Activated naive CD4-positive, alpha-beta T cell treated with anti-CD3 and anti-CD28 coated beads, Interleukin-2, amount 10 ng/mL, durations not matched to agents 7 days and 5 days (primary cell): ENCODE measurements at places on chromosomes 12 and 14.

DNA sequence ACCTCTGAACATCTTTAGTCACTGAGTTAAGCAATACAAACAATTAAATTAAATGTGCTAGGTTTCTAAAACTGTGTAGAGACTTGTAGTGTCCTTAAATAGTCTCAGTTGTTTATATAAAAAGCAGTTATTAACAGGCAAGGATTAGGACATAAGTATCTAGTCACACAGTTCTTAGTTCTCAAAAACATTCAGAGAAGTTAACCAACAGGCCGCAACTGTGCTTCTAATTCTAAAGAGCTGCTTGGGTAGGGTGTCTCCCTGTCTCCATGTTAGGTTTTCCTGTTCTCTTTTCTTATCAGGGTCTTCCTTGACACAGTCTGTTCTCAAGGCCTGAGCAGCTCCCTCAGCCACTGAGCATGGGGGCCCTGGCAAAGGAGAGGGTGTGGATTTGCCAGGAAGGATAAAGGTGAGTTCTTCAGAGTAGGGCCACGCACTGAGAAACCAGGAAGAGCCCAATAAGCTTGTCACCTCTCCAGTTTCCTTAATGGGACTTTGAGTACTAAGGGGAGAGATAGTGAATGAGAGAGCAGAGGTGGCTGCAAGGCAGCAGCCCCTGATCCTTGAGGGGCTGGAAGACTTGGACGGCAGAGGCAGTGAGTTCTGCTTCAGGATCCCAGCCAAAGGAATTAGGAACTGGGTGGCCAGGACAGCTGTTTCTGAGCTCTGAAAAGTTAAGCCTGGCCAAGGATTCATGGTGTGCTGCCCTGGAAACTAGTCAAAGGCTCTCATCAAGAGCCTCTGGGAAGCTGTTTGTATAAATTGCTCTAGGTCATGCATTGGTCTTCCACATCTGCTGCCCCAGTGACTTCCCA is 177.3 kb downstream of the MYRFL start:
- peaks cover 4% of the 10 kb centered on the region for H3K27me3 ChIP-seq
- no peak overlapping the region for H3K27ac ChIP-seq
- DNase-seq, result no peak
- H3K4me1 ChIP-seq, result no peaks in the 10 kb centered on the region
- H3K4me3 ChIP-seq, result no peak overlapping the region

DNA sequence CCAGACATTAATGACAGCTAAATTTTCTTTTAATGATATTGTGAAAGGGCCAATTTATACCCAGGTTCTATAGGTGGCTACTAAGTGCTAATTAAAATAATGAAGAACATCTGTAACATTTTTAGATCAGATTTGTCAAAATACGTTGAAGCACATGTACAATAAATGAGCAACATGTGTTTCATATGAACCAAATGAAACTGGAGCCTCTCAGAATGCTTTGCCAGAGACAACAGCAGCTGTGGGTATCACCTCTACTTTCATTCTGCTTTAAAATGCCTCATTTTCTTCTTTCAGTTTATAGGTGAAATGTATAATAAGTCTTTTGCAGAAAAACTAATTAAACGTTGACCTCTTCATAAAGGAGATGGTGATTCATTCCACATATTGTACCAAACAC is 26.1 kb upstream of the MYF6 start:
- no peaks in the 10 kb centered on the region for H3K36me3 ChIP-seq
- no peak for DNase-seq
- no peaks in the 10 kb centered on the region for H3K4me1 ChIP-seq
- H3K4me3 ChIP-seq, result no peak overlapping the region

GRCh38 chr12:64808110-64808509 is 16.3 kb upstream of the TBC1D30 start:
- peaks cover 17% of the 10 kb centered on the region for H3K27me3 ChIP-seq
- no peak overlapping the region for H3K4me3 ChIP-seq
- H3K36me3 ChIP-seq, result no peaks in the 10 kb centered on the region
- no peak for DNase-seq

GRCh38 chr12:96015672-96016071 is 19.5 kb upstream of the HAL start:
- no peak overlapping the region for H3K4me3 ChIP-seq
- no peak overlapping the region for H3K27ac ChIP-seq
- H3K4me1 ChIP-seq, result no peaks in the 10 kb centered on the region
- DNase-seq, result no peak
- H3K27me3 ChIP-seq, result no peaks in the 10 kb centered on the region

- H3K4me1 ChIP-seq, result peaks cover 27% of the 10 kb centered on the region
Measured at GRCh38 chr14:57274551-57274950, 5.8 kb downstream of the AP5M1 start.

DNA sequence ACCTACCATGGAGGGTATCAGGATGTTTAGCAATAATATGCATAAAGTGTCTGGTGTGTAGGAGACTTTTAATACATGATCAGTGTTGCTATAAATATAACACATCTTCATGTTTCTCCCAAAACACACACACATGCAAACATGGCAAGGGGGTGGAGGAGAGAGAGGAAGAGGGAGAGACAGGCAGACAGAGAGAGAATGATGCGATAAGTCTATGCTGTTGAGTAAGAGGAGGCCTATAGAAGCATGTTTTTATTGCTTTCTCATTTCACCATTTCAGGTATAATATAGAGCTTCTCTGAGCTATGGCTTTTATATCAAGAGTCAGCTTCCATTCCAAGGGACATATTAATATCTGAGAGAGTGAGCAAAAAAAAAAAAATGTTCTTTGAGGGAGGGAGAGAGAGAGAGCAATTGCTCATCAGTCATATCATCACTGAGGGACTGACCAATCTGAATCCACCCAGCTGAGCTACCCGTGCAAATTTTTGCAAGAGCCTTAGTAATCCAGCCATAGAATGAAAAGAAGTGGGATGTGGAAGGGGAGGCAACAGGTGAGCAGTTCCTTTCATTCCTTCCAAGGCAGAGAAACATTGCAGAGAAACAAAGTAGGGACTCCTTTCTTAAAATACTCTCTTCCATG is 54.8 kb upstream of the RASSF8 start:
- no peak overlapping the region for H3K4me3 ChIP-seq
- H3K27ac ChIP-seq, result no peak overlapping the region
- H3K4me1 ChIP-seq, result no peaks in the 10 kb centered on the region
- no peaks in the 10 kb centered on the region for H3K27me3 ChIP-seq
- no peaks in the 10 kb centered on the region for H3K36me3 ChIP-seq

DNA sequence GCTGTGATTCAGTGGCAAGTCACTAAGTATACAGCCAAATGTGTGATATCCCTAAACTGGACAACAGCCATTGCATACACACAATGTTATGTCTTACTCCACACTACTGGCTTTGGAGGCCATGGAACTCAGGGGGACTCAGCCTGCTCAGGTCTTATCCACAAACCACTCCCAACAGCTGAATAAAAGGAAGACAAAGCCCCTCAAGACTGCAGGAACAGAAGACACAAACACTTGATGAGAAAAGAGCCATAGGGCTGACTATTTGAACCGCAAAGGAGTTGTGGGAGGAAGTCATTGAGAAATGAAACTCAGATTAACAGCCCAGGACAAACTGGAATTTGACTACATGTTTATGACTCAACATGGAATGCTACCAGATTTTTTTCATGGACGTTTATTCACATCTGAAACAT is 40.9 kb downstream of the PTGER2 start:
- peaks cover 40% of the 10 kb centered on the region for H3K36me3 ChIP-seq
- no peak overlapping the region for H3K4me3 ChIP-seq
- peak overlapping the region; percentile 99 for H3K27ac ChIP-seq
- no peak for DNase-seq
- peaks cover 63% of the 10 kb centered on the region for H3K4me1 ChIP-seq
- peaks cover 10% of the 10 kb centered on the region for H3K27me3 ChIP-seq

DNA sequence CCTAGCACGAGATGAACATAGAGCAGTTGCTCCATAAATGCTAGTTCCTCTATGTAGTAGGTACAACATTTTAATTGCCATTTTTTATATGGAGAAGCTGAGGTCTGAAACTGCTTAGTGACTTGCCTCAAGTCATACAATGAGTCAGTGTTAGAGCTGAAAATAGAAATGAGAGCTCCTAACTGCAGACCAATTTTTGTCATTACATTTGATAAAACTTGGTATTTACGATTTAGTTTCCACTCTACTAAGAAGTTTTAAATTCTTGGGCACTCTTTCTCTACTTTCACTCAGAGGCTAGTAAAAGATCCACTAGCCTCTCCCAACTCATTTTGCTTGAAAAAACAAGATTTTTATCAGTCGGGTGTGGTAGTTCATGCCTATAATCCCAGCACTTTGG is 8.1 kb upstream of the TMED10 start:
- no peak for DNase-seq
- peaks cover 49% of the 10 kb centered on the region for H3K27me3 ChIP-seq
- H3K36me3 ChIP-seq, result no peaks in the 10 kb centered on the region
- H3K4me1 ChIP-seq, result no peaks in the 10 kb centered on the region

GRCh38 chr14:24297190-24297964 is 2.2 kb downstream of the DHRS1 start:
- DNase-seq, result no peak
- H3K27ac ChIP-seq, result peak overlapping the region; percentile 82
- H3K4me3 ChIP-seq, result peak overlapping the region; percentile 7
- peaks cover 28% of the 10 kb centered on the region for H3K36me3 ChIP-seq

GRCh38 chr12:68772714-68773113 is 26.7 kb downstream of the SLC35E3 start:
- DNase-seq, result peak; percentile 27
- H3K27me3 ChIP-seq, result no peaks in the 10 kb centered on the region
- H3K4me3 ChIP-seq, result peak overlapping the region; percentile 6
- peaks cover 19% of the 10 kb centered on the region for H3K4me1 ChIP-seq

DNA sequence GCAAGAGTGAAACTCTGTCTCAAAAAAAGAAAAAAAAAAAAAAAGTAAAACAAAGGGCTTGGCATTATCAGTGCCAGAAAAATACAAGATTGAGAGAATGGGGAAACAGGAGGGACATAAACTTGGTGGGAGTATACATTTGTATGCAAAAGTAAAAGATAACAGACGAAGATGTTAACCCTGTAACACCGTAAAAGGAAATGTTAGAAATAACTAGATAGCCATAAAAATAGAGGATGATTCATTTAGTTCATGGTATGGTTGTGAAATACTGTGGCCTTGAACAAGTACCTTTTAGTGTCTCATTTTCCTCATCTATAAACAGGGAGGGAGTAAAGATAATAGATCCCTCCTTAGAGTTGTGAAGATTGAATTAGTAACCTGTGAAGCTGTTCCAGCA is 33.3 kb downstream of the ATP2A2 start:
- H3K4me1 ChIP-seq, result peaks cover 38% of the 10 kb centered on the region
- DNase-seq, result no peak
- H3K36me3 ChIP-seq, result peaks cover 42% of the 10 kb centered on the region
- H3K27ac ChIP-seq, result peak overlapping the region; percentile 47

DNA sequence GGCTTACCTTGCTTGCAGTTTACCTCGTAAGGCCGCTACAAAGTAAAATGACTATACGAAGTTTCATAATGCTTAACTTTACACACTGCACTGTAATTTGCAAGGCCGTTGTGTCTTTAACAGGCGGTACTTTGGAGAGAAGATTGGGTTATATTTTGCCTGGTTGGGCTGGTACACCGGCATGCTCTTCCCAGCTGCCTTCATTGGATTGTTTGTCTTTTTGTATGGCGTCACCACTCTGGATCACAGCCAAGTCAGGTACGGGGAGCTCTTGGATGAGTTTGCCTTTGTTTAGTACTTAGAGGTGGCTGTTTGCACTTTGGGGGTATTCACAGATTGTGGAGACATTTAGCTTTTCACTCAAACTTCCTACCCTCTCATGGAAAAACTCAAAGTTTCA is 167.8 kb downstream of the SLC5A8 start:
- H3K4me1 ChIP-seq, result no peaks in the 10 kb centered on the region
- no peak overlapping the region for H3K4me3 ChIP-seq
- no peaks in the 10 kb centered on the region for H3K36me3 ChIP-seq
- no peak overlapping the region for H3K27ac ChIP-seq

GRCh38 chr12:109256011-109256410 is 53.1 kb downstream of the FOXN4 start:
- no peak overlapping the region for H3K4me3 ChIP-seq
- no peak overlapping the region for H3K27ac ChIP-seq
- peaks cover 20% of the 10 kb centered on the region for H3K36me3 ChIP-seq
- no peaks in the 10 kb centered on the region for H3K4me1 ChIP-seq

- no peak overlapping the region for H3K4me3 ChIP-seq
- no peaks in the 10 kb centered on the region for H3K27me3 ChIP-seq
- no peak for DNase-seq
- no peaks in the 10 kb centered on the region for H3K4me1 ChIP-seq
Measured at GRCh38 chr14:38646391-38646790, 390.5 kb upstream of the CLEC14A start.

- H3K36me3 ChIP-seq, result no peaks in the 10 kb centered on the region
- DNase-seq, result no peak
Measured at GRCh38 chr12:14540801-14541462, 26.8 kb downstream of the PLBD1 start.

DNA sequence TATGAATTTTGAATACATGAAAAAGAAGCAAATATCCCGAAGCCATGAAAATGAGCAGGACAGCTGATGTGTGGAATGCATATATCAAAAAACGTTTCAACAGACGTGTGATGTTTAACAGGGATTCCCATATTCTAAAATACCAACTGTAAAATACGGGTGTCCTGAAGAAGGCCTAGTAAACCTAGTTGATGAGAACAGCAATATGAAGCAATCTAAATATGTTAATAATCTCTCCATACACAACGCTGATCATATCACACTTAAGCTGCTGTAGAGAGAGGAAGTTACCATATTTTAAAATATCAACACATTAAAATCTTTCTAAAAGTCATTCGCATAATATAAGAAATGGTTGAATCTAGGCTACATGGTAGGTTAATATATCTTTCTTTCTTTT is 317.5 kb downstream of the PPFIA2 start:
- DNase-seq, result no peak
- H3K4me3 ChIP-seq, result no peak overlapping the region
- no peak overlapping the region for H3K27ac ChIP-seq
- H3K36me3 ChIP-seq, result no peaks in the 10 kb centered on the region
- H3K4me1 ChIP-seq, result no peaks in the 10 kb centered on the region
- H3K27me3 ChIP-seq, result no peaks in the 10 kb centered on the region

GRCh38 chr12:105765053-105766014 is 373.4 kb downstream of the NUAK1 start:
- H3K27ac ChIP-seq, result no peak overlapping the region
- no peaks in the 10 kb centered on the region for H3K27me3 ChIP-seq
- no peak overlapping the region for H3K4me3 ChIP-seq

- H3K36me3 ChIP-seq, result no peaks in the 10 kb centered on the region
- no peak overlapping the region for H3K4me3 ChIP-seq
- DNase-seq, result no peak
- no peak overlapping the region for H3K27ac ChIP-seq
Measured at GRCh38 chr14:32329690-32330285, 690 bp downstream of the AKAP6 start.

- no peak for DNase-seq
Measured at GRCh38 chr12:76012644-76013043, 18.9 kb downstream of the PHLDA1 start.

GRCh38 chr12:29066011-29066588 is 83.0 kb upstream of the FAR2 start:
- H3K4me1 ChIP-seq, result no peaks in the 10 kb centered on the region
- H3K4me3 ChIP-seq, result no peak overlapping the region
- no peak overlapping the region for H3K27ac ChIP-seq
- no peaks in the 10 kb centered on the region for H3K36me3 ChIP-seq
- peaks cover 4% of the 10 kb centered on the region for H3K27me3 ChIP-seq
- DNase-seq, result no peak

GRCh38 chr14:21278632-21279031 is 1.3 kb upstream of the RPGRIP1 start:
- H3K27me3 ChIP-seq, result peaks cover 5% of the 10 kb centered on the region
- H3K4me3 ChIP-seq, result no peak overlapping the region
- H3K4me1 ChIP-seq, result no peaks in the 10 kb centered on the region
- no peak for DNase-seq
- no peaks in the 10 kb centered on the region for H3K36me3 ChIP-seq
